ENCODE measurements at places on chromosomes 5 and 9.
A peak's percentile ranks its signal among the peaks of the same experiment; 100 is the strongest.

DNA sequence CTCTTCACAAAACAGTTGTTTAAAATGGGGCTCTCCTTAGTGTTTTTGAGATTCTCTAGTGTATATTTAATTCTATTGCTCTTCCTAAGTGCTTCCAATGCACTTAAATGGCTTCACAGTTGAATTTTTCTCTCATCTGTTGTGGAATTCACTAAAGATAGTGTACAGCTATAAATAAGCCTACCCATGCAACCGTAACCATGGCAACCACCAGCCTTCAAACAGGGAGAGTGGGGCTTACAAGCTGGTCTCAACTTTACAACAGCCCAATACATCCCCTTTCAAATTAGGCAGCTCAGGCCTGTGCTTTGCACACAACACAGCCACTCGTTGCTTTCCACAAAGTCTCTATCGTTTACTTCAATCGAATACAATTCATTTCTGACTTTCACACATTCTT, 144.0 kb upstream of the PLPPR1 start:
- DNase-seq, result no peak

- no peak for DNase-seq
Observed at GRCh38 chr5:12284604-12285003, 380.4 kb upstream of the CTNND2 start.

DNA sequence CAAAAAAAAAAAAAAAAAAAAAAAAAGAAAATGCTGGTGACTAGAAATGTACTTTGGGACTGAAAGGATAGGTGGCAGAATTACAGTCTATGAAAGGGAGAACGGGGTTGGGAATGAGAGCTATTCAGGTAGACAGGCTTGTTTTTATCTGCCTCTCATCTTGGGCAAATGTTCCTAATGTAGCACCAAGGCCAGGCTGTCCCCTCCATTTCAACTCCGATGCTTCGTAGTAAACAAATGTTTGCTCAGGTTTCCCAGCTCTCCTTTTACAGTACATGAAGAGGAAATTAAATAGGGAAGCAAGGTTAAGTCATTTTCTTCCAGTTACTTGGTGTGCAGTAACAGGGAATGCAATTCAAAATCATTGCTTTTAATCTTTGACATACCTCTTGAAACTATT, 4.4 kb upstream of the BASP1 start:
- DNase-seq, result no peak

DNA sequence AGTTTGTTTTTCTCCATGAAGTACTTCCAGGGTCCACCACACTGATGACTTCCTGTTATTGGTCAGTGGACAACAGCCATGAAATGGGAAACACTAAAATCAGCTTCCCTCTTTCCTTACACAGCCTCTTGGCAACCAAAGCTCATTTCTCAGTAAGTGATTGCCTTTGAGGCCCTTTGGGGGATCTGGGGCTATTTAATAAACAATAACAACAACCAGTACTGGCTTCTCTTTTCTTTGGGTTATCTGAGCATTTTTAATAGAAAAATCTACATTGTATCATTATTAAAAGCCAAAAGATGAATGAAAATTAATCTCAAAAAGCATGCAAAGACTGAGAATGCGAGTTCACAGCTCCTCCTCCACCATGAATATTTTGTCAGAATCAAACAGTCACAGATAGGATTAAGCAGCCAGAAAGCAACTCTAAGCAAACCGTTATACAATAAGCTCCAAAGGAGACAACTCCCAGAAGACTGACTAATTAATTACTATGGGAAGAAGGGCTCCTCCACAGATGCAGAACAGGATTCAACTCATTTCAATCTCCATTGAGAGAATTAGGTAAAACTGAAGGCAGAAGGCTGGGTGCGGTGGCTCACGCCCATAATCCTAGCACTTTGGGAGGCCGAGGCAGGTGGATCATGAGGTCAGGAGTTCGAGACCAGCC, 68.3 kb downstream of the SERINC5 start:
- no peak for DNase-seq

- no peak for DNase-seq
Observed at GRCh38 chr9:93305497-93306020, 121.6 kb downstream of the WNK2 start.

GRCh38 chr9:16787724-16788123, 82.7 kb downstream of the BNC2 start:
- DNase-seq, result no peak

GRCh38 chr9:21709464-21710058, 92.9 kb upstream of the MTAP start:
- peak; percentile 13 for DNase-seq
